ENCODE measurements at places on chromosomes 3 and 15.

DNA sequence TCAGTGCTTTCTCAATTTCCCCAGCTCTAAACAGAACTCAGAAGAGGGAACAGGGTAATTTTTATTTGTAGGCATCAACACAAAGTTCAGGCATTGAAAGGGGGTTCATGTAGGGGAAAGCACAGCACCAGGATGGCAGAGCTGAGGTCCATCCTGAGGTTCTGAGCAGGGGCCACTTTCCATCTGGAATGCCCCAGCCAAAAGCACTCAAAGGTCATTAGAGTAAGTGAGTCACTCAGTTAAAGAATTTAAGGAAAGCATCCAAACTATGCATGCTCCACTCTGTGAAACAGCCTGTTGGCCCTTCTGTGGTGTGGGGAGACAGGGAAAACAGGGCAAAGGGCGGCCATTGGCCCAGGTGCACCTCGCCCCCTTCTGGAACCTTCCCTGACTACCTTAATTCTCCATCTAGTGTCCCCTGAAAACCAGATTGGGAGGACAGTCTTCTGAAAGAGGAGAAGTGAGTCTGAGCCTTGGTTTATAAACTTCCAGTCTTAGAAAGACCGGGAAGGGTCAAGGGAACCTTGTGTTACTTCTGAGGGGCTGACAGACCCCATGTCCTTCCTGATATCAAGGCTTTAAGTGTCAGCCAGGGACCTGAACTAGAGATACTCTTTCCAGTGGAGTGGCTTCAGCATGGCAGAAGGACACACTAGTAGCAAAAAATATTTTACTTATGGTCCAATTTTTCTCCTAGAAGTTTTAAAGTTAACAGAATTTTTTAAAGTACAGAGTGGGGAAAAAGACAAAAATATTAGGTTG, 133.3 kb downstream of the MYLK start:
- no peak for DNase-seq

DNA sequence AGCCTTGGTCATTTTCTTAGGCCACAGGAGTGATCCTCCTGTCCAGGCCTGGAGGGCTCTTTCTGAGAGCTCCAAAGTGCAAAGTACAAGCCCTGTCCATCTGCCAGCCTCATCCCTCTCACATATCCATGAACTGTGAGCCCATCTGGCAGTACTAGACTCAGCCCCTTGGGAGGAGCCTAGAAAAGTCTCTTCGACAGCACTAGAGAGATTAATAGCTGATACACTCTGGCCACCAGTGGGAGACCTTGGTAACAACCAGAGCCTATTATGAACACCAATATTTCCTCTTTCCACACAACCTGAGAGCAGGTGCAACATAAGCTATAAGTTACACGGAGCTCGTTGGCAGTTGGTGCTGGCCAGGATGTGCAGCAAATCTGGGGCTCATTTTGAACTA, 59.5 kb upstream of the DCLK3 start:
- no peak for DNase-seq

DNA sequence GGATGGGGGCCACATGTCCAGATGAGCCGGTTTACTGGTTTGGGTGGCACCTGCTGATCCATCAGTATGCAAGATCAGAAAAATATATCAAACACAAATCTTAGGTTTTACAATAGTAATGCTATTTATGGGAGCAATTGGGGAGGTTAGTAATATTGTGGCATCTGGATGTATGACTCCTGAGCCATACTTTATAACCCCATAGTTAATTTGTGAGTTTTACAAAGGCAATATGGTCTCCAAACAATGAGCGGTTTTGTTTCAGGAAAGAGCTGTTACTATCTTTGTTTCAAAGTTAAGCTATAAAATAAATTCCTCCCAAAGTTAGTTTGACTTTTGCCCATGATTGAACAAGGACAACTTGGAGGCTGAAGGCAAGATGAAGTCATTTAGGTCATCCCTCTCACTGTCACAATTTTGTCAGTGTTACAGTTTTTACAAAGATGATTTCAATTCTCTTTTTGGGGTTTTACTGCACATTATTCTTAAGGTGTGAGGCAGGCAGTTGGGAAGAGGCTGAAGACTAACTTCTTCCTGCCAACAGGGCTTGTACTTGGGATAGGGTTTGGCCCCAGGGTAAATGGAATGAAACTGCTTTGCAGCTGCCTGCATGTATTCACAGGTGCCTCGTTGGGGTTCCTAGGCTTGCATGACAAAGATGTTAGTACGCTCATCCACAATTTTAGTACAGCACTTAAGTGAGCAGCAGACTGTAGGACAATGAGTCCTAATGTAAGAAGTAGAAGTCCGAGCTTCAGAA, 296.6 kb upstream of the NDN start:
- no peak for DNase-seq

GRCh38 chr3:13470894-13471574, 9.1 kb upstream of the HDAC11 start:
- no peak for DNase-seq

DNA sequence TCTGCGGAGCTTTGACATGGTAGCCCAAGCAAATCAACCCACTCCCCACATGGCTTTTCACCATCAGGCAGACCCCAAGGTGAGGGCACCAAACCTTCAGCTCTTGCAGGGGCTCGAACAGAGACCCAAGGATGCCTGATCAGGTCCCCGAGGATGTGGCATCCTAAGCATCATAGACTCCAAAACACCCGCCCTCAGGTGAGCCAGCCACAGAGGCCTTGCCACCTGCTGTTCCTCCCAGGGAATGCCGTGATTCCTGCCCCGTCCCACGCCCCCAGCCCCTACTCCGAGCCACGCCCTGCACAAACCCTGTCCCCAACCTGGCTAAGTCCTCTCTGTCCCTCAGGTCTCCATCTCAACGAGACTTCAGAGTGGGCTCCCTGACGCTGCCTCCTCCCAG, 34.7 kb upstream of the SLC41A3 start:
- no peak for DNase-seq

DNA sequence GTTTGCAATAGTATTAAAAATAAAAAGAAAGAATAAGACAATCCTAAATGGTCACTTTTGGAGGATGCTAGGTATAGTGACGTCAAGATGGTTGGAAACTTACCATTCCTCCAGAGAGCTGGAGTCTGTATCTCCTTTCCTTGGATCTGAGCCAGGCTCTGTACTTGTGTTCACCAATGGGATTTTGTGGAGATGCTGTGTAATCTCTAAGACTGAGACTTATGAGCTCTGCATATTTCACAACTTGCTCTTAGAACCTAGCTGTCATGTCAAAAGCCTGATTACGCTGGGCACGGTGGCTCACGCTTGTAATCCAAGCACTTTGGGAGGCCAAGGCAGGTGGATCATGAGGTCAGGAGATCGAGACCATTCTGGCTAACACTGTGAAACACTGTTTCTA, 126.8 kb upstream of the CLSTN2 start:
- no peak for DNase-seq

DNA sequence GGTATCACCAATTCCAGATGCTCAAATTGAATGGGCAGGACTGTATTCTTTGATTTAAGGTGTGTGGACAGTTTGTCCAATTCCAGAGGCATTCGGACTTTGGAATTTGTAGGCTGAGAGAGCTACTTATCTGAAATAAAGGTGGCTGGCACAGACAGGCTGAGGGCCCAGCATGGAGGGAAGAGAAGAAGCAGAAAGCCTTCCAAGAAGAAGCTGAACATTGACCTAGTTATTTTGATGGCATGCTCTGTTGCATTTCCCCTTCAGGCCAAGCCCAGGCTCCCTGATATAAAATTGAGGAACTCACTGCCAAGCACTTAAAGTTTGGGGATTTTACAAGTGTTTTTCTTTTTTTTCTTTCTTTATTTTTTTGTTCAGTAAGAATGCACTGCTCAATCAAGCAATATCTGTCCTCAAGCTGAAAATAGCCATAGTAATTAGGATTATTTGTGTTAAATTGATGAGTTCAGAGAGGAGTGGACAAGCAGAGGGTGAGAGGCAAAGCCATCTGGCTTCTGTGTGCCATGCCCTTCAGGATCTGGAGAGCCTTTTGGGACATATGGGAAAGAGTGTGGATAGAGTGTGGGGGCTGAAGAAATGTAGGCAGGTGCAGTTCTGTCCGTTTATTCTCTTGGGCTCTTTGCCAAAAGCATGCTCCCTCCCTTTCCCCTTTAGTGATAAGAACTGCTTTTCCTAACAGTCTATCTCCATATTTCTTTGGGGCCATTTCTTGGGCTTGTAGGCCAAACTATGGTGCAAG, 148.9 kb downstream of the OXSM start:
- DNase-seq = no peak

GRCh38 chr3:62761711-62762110, 113.5 kb downstream of the CADPS start:
- no peak for DNase-seq

GRCh38 chr3:16171009-16171408, 3.5 kb upstream of the GALNT15 start:
- no peak for DNase-seq
